ENCODE measurements at places on chromosomes 4 and X.

- H3K4me3 ChIP-seq, result no peak overlapping the region
- no peaks in the 10 kb centered on the region for H3K36me3 ChIP-seq
- DNase-seq, result no peak
- H3K27ac ChIP-seq, result no peak overlapping the region
These were observed 230.8 kb downstream of the SHOX start for GRCh38 chrX:861340-861890.

- no peak overlapping the region for H3K4me3 ChIP-seq
- H3K4me1 ChIP-seq, result peaks cover 11% of the 10 kb centered on the region
- DNase-seq, result no peak
- H3K27ac ChIP-seq, result no peak overlapping the region
- no peaks in the 10 kb centered on the region for H3K36me3 ChIP-seq
These were observed 101.7 kb downstream of the RAPGEF2 start for GRCh38 chr4:159204566-159204965.

- DNase-seq, result no peak
- peaks cover 3% of the 10 kb centered on the region for H3K4me1 ChIP-seq
- no peaks in the 10 kb centered on the region for H3K36me3 ChIP-seq
- H3K27me3 ChIP-seq, result no peaks in the 10 kb centered on the region
- H3K4me3 ChIP-seq, result no peak overlapping the region
These were observed 280.5 kb upstream of the GATB start for GRCh38 chr4:152041295-152041694.

- no peaks in the 10 kb centered on the region for H3K27me3 ChIP-seq
- no peak for DNase-seq
- no peak overlapping the region for H3K27ac ChIP-seq
- no peak overlapping the region for H3K4me3 ChIP-seq
These were observed 69.8 kb upstream of the FAT4 start for GRCh38 chr4:125244848-125245450.

- no peak overlapping the region for H3K4me3 ChIP-seq
- no peaks in the 10 kb centered on the region for H3K36me3 ChIP-seq
- H3K4me1 ChIP-seq, result peaks cover 13% of the 10 kb centered on the region
- H3K27me3 ChIP-seq, result no peaks in the 10 kb centered on the region
- H3K27ac ChIP-seq, result no peak overlapping the region
These were observed 56.5 kb downstream of the PRDM5 start for GRCh38 chr4:120865985-120866384.

DNA sequence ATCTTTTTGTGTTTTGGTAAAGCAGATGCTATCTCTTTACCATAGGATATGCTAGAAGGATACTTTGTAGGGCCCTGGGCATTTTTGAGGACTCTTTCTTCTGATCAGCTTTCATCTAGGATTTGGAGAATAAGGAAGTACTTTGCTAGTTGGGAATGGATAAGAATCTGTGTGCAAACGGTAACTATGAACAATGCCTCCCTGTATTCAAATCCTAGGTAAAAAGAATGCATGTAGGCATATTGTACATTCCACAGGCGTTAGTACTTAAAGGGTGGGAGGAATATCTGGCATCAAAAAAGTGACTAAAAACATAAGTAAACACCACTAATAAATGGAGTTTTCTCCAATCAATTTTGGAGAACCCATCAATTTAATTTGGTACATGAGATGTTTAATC, 59.7 kb downstream of the SH3BGRL start:
- no peak overlapping the region for H3K4me3 ChIP-seq
- no peaks in the 10 kb centered on the region for H3K4me1 ChIP-seq
- DNase-seq, result no peak

GRCh38 chr4:17273047-17273446, 238.8 kb downstream of the QDPR start:
- H3K4me1 ChIP-seq, result no peaks in the 10 kb centered on the region
- H3K36me3 ChIP-seq, result no peaks in the 10 kb centered on the region
- no peak for DNase-seq
- H3K27ac ChIP-seq, result no peak overlapping the region

DNA sequence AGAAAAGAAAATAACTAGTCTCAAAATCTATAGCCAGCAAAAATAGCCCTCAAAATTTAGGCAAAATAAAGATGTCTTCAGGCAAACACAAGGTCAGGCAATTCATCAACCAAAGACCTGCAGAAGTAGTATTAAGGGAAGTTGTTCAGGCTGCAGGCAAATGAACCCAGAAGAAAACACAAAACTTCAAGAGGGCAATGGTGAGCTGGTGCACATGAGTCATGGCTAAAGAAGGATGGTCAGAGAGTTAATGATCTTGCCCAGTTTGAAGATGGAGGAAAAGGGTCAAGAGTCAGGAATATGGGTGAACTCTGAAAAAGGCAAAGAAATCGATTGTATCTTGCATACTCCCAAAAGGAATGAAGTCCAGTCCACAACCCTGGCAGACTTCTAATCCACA, 83.1 kb upstream of the FAT4 start:
- no peak overlapping the region for H3K27ac ChIP-seq
- no peaks in the 10 kb centered on the region for H3K27me3 ChIP-seq
- no peaks in the 10 kb centered on the region for H3K36me3 ChIP-seq
- no peaks in the 10 kb centered on the region for H3K4me1 ChIP-seq
- no peak for DNase-seq
- no peak overlapping the region for H3K4me3 ChIP-seq

GRCh38 chr4:74092957-74093356, 6.0 kb downstream of the CXCL2 start:
- H3K27ac ChIP-seq, result no peak overlapping the region
- no peaks in the 10 kb centered on the region for H3K27me3 ChIP-seq
- DNase-seq, result no peak
- no peaks in the 10 kb centered on the region for H3K36me3 ChIP-seq
- no peak overlapping the region for H3K4me3 ChIP-seq

GRCh38 chr4:183098723-183099536, at the start of gene WWC2:
WWC2 (plus strand) TSS chr4:183099257; CDS start chr4:183099492, 235 bp downstream.
- DNase-seq, result peak; percentile 95
- H3K27me3 ChIP-seq, result no peaks in the 10 kb centered on the region
- H3K27ac ChIP-seq, result peak within 1 kb of the TSS; percentile 99
- H3K4me1 ChIP-seq, result peaks cover 24% of the 10 kb centered on the region
- H3K36me3 ChIP-seq, result no peaks in the 10 kb centered on the region
- H3K4me3 ChIP-seq, result peak within 1 kb of the TSS; percentile 85

- H3K4me1 ChIP-seq, result no peaks in the 10 kb centered on the region
- peak; percentile 4 for DNase-seq
- no peaks in the 10 kb centered on the region for H3K36me3 ChIP-seq
- no peak overlapping the region for H3K27ac ChIP-seq
- no peak overlapping the region for H3K4me3 ChIP-seq
These were observed 889 bp downstream of the MGARP start for GRCh38 chr4:139278912-139279759.

DNA sequence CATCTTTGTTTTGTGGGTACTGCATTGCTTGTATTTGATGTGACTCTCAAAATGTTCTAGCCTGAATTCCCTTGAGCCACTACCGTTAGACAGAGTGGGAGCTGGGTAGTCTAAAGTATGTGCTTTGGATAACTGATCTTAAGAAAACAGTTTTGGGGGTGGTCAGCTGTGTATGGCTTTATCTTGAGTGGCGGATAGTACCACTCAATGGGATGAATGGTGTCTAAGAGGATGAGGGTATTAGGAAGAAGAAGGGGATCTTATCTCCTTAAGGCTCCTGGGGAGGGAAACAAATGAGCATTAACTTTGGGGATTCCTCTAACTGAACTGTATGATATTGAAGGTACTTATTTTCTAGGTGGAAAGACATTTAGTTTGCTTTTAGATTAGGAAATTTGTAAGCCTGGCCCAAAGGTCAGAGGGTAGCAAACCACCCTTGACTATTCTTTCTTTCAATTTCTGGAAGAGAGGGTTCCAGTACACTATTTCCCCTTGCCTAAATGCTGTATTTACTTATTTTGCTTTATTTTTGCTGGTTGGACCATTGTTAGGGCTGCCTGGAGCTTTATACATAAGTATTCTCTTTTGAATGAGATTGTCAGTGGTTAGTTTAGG, 11.3 kb downstream of the BMP2K start:
- no peak for DNase-seq
- no peaks in the 10 kb centered on the region for H3K36me3 ChIP-seq
- no peaks in the 10 kb centered on the region for H3K27me3 ChIP-seq
- H3K4me1 ChIP-seq, result peaks cover 4% of the 10 kb centered on the region
- no peak overlapping the region for H3K4me3 ChIP-seq
